ENCODE measurements at places on chromosomes 7 and 10. TPM values are rescaled to one million over a fixed set of nuclear protein-coding genes. Genes with fewer than 3 reads are reported as not detected.

DNA sequence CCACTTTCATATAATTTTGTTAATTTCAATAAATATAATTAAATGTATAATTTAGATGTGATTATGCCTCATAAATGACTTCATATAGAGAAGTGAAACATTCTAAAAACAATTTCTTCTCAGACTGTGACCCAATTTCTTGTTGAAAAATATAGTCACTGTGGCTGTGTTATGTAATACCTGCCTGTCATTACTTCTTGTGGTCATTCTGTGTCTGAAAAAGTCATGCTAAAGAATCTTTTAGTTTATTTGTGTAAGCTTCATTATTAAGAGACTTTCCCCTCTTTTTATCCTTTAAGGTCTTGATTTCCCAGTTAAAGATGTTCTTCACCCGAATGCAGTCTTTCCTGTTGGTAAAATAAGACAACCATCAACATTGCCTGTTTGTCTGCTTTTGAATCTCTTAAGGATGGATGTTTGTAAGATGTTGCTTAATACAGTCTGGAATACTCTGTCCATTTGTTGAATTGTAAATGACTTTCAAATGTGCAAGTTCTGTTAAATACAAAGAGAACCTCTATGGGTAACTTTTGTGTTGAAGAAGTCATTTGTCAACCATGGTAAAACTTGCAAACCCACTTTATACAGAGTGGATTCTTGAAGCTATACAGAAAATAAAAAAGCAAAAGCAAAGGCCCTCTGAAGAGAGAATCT, 16.0 kb downstream of the KAT6B start:
- H3K4me3 ChIP-seq, result no peak overlapping the region
- H3K27ac ChIP-seq, result no peak overlapping the region
- peaks cover 22% of the 10 kb centered on the region for H3K4me1 ChIP-seq
- peaks cover 29% of the 10 kb centered on the region for H3K36me3 ChIP-seq

DNA sequence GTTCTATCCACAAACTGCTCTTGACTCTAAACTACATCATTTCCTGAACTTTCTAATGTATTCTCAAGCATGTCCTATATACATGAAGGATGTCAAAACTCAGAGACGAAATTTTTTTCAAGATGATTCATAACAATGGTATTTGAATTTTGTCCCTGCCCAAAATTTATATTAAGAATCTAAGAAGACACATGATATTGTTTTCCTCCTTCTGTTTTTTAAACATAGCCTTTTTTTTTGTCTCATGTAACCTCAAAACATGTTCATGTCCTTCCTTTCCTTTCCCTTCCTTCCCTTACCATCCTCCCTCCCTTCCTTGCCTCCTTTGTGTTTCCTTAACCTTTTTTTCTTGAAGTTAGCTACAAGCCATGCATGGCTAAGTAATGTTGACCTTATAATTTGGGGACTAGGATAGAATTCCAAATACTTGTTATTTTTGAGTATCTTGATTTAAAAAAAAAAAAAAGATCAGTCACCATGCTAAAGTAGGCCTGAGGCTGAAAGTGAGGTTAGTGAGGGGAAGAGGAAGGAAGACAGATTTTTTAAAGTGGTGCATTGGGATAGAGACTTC, 163.0 kb downstream of the SUGCT start:
- H3K4me3 ChIP-seq, result no peak overlapping the region
- H3K36me3 ChIP-seq, result peaks cover 2% of the 10 kb centered on the region
- DNase-seq, result no peak
- peak overlapping the region; percentile 92 for H3K27ac ChIP-seq
- no peaks in the 10 kb centered on the region for H3K27me3 ChIP-seq

DNA sequence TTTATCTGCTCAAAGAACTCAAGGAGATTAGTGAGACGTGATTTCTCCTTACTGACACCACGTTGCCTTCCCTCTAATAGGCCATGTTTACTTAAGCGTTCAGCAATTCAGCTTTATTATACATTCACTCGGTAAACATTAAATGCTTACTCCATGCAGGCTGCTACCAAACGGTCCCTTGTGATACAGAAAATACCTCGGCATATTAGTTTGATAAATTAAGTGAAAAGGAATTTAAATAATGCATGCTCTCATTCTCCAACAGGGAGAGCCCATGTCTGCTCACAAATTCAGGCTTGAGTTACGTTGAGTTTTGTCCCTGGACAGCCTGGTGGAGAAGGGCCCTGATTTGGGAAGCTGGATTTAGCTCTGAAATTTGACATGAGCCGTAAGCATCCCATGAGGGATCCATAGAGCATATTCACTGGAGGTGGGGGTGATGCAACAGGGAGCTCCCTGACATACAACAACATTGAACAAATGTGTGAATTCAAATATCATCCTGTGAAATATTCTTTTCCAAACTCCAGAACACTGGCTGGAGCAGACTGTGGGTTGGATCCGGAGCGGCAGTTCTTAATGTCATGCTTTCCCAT, 86.3 kb downstream of the TBXAS1 start:
- peak; percentile 38 for DNase-seq
- H3K27ac ChIP-seq, result peak overlapping the region; percentile 23
- H3K36me3 ChIP-seq, result no peaks in the 10 kb centered on the region
- no peak overlapping the region for H3K4me3 ChIP-seq

DNA sequence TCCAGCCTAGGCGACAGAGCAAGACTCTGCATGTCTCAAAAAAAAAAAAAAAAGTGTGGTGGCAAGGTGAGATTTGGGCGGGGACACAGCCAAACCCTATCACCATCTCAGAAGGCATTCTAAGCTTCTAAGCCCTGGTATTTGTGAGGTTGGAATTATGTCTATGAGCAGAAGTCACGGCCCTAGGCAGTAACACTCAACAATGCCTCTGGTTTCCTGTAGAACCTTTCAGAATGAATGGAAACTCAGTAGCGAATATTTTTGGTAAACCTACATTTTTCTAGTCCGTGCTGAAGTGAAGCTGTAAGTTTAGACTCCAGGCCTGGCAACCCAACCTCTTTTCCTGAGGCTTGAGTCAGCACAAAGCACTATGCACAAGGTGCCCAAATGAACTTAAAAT, 88.3 kb downstream of the FAM107B start:
- H3K4me1 ChIP-seq, result peaks cover 25% of the 10 kb centered on the region
- H3K27me3 ChIP-seq, result no peaks in the 10 kb centered on the region
- H3K27ac ChIP-seq, result no peak overlapping the region
- H3K4me3 ChIP-seq, result no peak overlapping the region

DNA sequence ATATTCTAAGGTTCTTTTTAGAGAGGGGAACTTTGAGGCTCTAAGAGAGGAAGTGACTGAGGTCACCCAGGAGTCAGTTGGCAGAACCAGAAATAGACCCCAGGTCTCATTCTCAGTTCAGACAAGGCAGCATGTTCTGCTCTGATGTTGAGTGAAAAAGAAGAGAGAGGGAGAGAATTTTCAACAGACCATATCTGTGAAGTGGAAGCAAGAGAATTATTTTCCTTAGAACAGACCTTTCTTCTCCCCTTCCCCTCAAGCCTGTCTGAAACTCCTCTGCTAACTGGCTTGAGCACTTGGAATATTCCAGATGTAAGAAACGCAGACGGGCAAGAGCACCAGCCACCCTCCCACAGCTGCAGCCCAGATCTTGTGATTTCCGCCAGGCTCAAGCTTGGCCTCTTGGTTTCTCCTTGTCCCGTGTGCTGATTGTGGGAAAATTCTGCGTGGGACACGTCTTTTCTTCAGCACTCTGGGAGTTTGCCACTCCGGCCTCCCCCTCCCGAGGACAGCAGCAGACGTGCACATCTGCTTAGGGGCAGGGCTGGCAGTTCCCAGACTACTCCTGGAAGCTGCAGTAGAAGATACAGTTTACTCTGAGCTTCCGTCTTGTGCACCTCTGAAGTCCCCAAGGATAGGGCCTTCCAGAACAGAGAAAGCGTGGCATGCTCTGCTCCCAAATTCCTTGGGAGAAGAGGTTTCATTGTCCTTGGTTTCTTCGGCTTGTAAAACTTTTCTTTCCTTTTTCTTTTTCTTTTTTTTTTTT, 22.7 kb upstream of the IKZF1 start:
- no peak overlapping the region for H3K27ac ChIP-seq
- no peaks in the 10 kb centered on the region for H3K4me1 ChIP-seq
- no peak overlapping the region for H3K4me3 ChIP-seq
- DNase-seq, result no peak

DNA sequence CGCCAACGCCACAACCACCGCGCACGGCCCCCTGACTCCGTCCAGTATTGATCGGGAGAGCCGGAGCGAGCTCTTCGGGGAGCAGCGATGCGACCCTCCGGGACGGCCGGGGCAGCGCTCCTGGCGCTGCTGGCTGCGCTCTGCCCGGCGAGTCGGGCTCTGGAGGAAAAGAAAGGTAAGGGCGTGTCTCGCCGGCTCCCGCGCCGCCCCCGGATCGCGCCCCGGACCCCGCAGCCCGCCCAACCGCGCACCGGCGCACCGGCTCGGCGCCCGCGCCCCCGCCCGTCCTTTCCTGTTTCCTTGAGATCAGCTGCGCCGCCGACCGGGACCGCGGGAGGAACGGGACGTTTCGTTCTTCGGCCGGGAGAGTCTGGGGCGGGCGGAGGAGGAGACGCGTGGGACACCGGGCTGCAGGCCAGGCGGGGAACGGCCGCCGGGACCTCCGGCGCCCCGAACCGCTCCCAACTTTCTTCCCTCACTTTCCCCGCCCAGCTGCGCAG, 424 bp downstream of the EGFR start:
- no peak for DNase-seq
- H3K27ac ChIP-seq, result no peak overlapping the region
- peak overlapping the region; percentile 79 for H3K4me3 ChIP-seq
- H3K4me1 ChIP-seq, result peaks cover 45% of the 10 kb centered on the region
- H3K27me3 ChIP-seq, result no peaks in the 10 kb centered on the region
- H3K36me3 ChIP-seq, result no peaks in the 10 kb centered on the region

DNA sequence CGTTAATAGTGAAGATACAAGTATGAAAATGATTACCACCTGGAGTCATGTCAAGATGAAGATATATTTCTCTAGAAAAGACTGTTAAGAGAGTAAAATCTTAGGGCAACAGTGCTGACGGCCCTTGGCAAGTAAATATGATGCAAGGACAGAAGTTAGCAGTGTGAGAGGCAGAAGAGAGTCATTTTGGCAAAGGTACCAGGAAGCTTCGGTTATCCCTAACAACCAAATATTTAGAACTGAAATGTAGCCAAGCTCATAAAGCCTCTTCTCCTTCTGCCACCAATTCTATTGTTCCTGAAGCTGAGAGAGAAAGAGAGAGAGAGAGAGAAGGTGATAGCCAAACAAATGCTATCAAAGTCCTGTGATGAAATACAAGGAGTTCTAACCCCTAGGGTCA, 109.6 kb downstream of the MACC1 start:
- no peak overlapping the region for H3K27ac ChIP-seq
- no peaks in the 10 kb centered on the region for H3K36me3 ChIP-seq
- H3K4me1 ChIP-seq, result no peaks in the 10 kb centered on the region
- H3K4me3 ChIP-seq, result no peak overlapping the region

DNA sequence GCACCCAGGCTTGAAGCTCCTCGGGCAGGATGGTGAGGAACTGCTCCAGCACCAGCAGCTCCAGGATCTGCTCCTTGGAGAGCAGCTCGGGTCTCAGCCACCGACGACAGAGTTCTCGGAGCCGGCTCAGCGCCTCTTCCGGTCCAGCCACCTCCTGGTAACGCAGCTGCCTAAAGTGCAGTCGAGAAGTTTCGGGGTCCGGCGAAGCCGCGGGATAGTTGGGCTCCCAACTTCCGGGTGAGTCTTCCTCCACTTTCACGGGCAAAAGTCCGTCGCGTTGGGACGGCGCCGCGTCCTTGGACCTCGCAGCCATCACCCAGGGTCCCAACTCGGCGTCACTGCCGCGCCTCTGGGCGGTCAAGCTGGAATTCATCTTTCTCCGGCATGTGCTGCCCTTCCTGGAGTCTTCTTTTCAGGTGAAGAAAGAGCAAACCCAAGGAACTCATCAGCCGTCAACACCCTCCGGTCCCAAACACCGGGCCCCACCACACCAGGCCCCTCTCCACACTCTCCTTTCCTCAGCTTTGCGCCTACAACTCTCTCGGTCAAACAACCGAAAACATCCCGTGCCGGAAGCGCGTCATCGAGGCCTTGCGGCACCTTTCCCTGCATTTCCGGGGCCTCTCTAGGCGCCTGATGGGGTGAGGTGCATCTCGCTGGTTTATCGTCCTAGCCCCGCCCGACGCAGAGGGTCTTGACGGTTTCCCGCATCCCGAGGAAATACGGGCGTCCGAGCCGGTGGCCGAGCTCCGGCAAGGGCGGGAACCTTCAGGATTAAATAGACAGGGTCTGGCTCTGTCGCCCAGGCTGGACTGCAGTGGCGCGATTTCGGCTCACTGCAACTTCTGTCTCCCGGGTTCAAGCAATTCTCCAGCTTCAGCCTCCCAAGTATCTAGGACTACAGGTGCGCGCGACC, at the start of gene ZNF394:
TSS of gene ZNF394 (minus strand) at position 561 of the 916 bp plus-strand sequence. CDS start at position 373, 188 bp downstream.
- peak within 1 kb of the TSS; percentile 100 for H3K27ac ChIP-seq
- H3K4me1 ChIP-seq, result peaks cover 33% of the 10 kb centered on the region
- H3K36me3 ChIP-seq, result peaks cover 17% of the 10 kb centered on the region
- no peaks in the 10 kb centered on the region for H3K27me3 ChIP-seq
- peak within 1 kb of the TSS; percentile 100 for H3K4me3 ChIP-seq
- DNase-seq, result peak; percentile 93

DNA sequence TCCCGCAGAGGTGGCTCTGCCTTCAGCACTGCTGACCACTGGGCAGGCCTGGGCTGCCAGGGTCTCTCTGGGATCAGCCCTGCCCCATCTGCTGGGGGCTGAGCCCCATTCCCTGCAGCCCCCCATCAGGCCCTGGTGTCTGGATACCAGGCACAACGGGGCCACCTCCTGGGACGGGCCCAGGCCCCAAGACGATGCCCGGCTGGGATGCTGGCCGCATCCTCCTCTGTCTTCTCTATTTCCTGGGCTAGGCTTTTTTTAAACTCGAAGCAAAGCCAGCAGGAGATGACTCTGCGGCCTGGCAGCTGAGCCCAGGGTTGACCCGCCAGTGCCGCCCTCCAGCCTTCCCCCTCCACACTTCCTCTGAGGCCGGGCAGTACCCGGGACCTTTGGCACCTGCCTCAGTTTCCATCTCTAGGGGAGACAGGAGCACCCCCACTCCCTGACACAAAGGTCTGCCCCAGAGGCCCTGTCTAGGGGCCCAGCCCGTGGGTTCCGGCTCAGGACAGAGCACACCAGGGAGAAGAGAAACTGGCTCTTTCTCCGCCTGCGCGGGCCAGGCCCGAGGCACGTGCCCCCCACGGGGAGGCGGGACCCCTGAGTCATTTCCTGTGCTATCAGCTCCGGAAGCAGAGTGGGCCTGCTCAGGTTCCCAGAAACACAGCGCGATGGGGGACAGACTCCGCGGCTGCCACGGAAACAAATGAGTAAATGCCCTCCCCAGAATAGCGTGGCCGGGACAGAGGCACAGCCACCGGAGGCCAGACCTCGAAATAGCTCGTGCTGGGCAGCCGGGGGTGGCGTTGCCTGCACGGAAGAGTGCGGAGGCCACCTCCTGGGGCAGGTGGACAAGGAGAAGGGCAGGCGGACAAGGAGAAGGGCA, 84.6 kb upstream of the PDGFA start:
- H3K36me3 ChIP-seq, result no peaks in the 10 kb centered on the region
- peaks cover 51% of the 10 kb centered on the region for H3K4me1 ChIP-seq
- DNase-seq, result peak; percentile 95
- peak overlapping the region; percentile 65 for H3K4me3 ChIP-seq

- H3K36me3 ChIP-seq, result no peaks in the 10 kb centered on the region
- no peaks in the 10 kb centered on the region for H3K27me3 ChIP-seq
- no peak overlapping the region for H3K4me3 ChIP-seq
- H3K27ac ChIP-seq, result no peak overlapping the region
These were observed 3.5 kb downstream of the ANKRD1 start for GRCh38 chr10:90917238-90917967.

Gene C1QL3
- total RNA-seq, result not detected

Gene TMEM225B
- total RNA-seq, result 1.1 TPM

Gene GSTO2
- 0.54 TPM for total RNA-seq

Gene TMEM254
- 19.4 TPM for total RNA-seq

Gene HYAL4
- not detected for total RNA-seq

Gene CLRN3
- not detected for total RNA-seq
